ENCODE measurements at places on chromosomes 6 and 20.

GRCh38 chr6:161418463-161418945 is 144.6 kb upstream of the AGPAT4 start:
- peak; percentile 87 for DNase-seq

- DNase-seq: peak; percentile 17
These were observed 77.4 kb upstream of the TMEM170B start for GRCh38 chr6:11460001-11460668.

- peak; percentile 9 for DNase-seq
These were observed 25.9 kb upstream of the PTCHD4 start for GRCh38 chr6:48136856-48137255.

GRCh38 chr20:18727032-18727508 is 86.5 kb upstream of the SCP2D1 start:
- DNase-seq: no peak

- DNase-seq: no peak
These were observed 575 bp downstream of the WTAP start for GRCh38 chr6:159727717-159728445.

DNA sequence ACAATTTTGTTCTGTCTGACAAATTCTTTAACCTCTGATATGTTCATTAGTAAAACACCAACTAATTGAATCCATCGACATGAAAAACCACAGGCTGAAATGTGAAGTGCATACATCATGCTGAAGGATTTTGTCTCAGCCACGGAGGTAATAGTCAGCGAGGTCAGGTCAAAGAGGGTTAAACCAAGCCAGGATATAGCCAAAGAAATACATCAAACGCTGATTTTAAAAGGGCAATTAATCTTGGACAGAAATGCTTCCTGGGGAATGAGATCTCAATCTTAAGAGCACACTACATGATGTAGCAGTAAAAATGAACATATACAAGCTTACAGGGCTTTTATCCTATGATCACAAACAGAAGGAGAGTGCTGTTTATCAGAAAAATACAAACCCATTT is 106.7 kb downstream of the PRDM1 start:
- peak; percentile 95 for DNase-seq

- peak; percentile 75 for DNase-seq
These were observed 311.8 kb upstream of the MMS22L start for GRCh38 chr6:97594844-97595243.

GRCh38 chr6:131782764-131783163 is 25.1 kb upstream of the ENPP1 start:
- DNase-seq: no peak

DNA sequence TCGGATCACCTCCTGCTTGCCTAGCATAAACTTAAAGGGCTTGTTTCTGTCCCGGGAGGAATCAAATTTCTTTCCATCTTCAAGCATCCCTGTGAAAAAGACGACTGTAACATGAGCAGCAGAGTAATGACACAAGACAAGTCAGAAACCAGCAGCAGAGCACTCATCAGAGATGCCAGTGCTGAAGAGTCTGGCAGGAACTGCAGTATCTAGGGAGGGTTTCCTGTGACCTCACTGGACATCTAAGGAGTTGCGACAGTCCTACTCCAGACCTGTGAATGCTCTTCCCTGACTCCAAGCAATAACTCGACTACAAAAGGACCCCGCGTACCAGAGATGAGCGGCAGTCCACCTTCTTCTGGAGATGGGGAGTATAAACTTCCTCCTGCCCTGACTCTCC is 17.3 kb downstream of the FKBP1A start:
- peak; percentile 66 for DNase-seq

GRCh38 chr6:22320750-22321149 is 23.9 kb upstream of the PRL start:
- peak; percentile 94 for DNase-seq

DNA sequence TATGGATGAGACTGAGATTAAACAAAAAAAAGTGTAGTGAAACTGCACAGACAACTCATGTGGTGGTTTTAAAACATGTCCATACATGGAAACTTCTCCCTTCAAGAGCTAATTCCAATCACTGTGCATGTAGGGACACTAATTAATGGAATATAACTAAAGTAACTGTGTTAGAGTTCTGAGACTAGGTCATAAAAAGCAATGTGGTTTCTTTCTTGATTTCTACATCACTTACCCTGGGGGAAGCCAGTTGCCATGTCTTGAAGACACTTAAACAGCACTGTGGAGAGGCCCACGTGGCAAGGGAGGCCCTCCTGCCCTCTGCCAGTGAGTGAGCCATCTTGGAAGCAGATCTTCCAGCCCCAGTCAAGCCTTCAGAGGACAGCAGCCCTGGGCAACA is 118.2 kb upstream of the DST start:
- DNase-seq: no peak

GRCh38 chr6:167303675-167304625 is 12.8 kb downstream of the UNC93A start:
- DNase-seq: no peak

DNA sequence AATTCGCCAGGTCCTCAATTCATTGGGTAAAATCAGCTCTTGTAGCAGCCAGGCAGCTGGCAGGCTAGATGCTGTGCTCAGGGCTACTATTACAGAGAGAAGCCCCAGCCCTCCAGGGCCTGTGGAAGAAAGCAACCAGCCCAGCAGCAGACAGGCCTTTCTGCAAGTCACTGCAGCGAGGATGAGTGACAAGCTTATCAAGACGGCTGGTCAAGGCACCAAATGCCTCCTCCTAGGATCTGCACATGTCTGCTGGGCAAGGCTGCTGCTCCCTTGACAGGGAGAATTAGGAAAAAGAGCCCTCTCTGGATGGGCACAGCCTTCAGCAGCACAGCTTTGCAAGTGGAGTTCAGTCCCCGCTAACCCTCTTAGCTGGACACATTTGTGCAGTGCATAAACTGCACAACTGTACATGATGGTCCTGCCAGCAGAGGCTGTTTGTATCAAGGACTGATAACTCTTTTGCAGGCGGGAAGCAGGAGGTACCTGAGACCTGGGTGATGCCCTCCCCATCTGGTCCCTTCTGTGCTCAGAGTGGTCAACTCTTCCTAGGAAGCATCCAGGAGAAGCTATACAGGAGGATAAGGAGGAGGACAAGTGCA is 89.9 kb downstream of the CDC5L start:
- DNase-seq: no peak

DNA sequence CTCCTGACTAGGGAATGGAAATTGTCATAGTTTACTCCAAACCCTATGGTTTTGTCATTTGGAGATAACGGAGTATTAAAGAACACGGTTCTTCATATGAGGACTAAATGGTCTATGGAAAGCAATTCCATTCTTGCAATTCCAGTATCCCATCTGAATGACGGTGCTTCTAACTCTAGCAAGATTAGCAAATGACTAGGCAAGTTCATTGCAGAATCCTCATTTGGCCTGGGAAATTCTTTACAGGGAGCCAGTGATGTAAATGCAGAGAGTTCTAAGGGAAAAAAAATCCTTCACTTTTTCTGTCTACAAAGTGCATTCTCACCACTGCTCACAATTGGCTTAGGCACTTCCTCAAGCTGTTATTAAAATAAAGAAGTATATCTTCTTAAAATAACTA is 111.5 kb downstream of the MOXD1 start:
- peak; percentile 62 for DNase-seq

DNA sequence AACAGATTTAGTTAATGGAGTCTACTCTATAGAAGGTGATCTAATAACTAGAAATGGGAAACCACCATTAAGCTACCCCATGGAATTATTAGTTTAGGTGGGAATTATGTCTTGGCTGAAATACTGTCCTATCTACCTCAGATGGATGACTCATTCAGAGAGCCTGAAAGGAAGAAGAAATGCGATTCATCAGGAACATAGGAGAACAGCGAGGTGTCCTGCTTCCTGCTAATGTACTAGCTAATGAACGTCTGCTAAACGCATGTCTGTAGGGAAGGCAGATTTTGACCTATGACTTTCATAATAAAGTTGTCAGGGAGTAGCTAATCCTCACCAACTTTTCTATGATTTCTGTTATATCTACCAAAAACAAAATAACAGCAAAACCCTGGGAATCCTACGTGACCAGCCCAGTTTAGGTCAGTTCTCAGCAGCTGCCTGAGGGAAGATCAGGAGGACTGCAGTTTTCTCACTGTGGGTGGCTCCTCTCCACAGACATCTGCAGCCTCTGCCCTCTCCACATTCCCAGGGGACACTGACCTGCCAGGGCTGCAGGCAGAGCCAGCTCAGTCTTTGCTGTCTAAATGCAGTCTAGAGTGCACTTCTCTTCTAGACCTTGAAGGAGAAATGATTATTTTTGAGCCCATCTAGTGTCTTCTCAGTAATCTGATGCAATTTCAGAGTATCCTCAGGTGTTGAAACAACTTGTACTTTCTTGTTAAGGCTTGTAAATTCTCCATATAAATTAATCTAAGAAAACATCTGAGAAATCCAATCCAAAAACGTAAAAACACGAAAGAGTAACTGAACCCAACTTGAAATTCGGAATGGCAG is 18.1 kb upstream of the SFT2D1 start:
- DNase-seq: no peak

GRCh38 chr20:58143531-58143930 is 84.9 kb downstream of the ANKRD60 start:
- DNase-seq: no peak

DNA sequence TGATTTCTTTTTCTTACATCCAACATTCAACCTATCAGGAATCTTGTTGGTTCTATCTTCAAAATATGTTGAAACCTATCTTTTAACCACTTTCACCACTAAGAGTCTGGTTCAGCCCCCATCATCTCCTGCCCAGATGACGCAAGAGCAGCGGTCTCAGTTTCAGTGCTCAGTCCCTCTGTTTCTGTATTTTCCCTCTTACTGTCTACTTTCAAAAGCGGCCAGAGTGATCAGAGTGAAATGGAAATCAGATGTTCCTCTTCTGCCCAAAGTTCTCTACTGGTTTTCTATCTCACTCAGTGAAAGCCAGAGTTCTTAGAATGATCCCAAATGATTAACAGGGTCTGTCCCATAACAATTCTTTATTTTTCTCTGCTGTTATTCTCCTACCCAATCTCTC is 147.9 kb upstream of the PDE7B start:
- no peak for DNase-seq

GRCh38 chr6:11343963-11344723 is 111.7 kb upstream of the NEDD9 start:
- DNase-seq: no peak

GRCh38 chr6:99813565-99813964 is 180.5 kb downstream of the MCHR2 start:
- no peak for DNase-seq

- DNase-seq: no peak
These were observed 14.8 kb downstream of the TRIM31 start for GRCh38 chr6:30097902-30098768.

- no peak for DNase-seq
These were observed 85.5 kb upstream of the HTR1B start for GRCh38 chr6:77548662-77549366.

GRCh38 chr6:160085226-160085625 is 36.4 kb upstream of the SLC22A1 start:
- no peak for DNase-seq

GRCh38 chr20:5095931-5096330 is 23.8 kb downstream of the PCNA start:
- no peak for DNase-seq
